Tongue (tissue), 3 donors: ENCODE measurements at places on chromosomes 1 and 21. TPM values are rescaled to one million over a fixed set of nuclear protein-coding genes. Genes with fewer than 3 reads are reported as not detected.
A peak's percentile ranks its signal among the peaks of the same experiment; 100 is the strongest.

Gene AMY2A
- total RNA-seq: not detected

DNA sequence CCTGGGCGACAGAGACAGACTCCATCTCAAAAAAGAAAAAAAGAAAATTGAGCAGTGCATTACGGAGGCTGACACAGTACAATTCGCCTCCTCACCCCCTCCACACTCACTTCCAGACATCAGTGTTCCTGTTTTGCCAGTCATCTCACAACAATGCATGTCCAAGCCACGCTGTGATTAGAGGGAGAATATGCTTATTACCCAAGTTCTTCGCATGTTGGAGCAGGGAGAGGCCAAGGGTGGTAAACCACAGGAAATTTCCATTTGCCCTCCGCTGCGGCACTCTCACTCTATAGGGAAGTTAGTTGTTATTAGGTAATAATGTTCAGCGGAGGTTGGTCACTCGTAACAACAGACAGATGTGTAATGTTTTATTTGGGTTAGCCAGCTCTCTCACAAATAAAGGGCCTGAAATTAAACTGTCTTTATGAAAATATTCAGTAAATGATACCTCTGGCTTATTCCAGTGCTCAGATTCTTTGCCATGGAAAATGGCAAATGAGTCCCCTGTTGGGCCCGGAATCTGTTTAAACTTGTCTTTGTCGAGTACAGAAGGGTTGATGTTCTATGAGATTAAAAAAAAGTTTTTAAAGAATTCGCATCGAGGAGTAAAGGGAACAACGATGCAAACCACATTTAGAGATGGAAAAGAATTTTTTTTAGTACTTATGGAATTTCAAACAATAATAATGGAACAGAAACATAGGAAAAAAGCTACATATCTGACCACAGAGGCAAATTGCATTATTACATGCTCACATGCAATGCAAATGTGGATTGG is 33.1 kb downstream of the KCNJ15 start:
- no peak for DNase-seq

- DNase-seq: no peak
Measured at GRCh38 chr1:203537806-203538464, 44.0 kb downstream of the OPTC start.

DNA sequence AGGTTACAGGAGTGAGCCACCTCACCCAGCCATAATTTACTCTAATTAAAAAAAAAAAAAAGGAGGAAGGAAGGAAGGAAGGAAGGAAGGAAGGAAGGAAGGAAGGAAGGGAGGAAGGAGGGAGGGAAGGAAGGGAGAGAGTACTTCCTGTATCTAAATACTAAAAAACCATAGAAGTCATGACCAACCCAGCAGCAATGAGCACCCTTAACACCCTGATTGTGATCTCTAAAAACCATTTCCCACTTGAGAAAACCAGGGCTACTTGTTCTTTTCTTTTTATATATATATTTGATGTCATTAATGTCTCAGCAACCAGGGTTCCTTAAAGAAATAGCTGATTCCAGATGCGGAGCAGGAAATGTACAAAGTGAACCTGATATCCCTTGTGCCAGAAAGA is 31.2 kb downstream of the ARID4B start:
- no peak for DNase-seq

GRCh38 chr1:93552741-93553455 is 105.0 kb downstream of the FNBP1L start:
- peak; percentile 56 for DNase-seq

Gene KCNJ10
- total RNA-seq: 0.41 TPM

Gene DRAXIN
- total RNA-seq: 0.31 TPM

DNA sequence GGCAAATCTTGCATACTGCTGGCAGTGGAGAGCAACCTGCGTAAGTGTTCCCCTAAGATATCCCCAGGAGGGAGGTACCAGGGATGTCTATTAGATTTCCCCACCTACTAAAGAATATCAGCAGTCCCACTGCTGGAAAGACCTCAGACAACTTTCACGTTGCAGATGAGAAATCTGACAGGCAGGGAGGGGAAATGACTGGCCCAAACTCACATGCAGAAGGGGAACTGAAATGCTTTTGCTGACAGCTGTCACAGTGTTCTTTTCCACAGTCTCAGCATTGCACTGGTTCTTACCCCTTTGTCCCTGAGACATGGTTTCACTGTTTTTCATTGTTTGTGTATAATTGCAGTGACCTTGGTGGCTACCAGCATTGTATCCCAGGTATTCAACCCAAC is 84.8 kb upstream of the ATP1A1 start:
- DNase-seq: no peak

Gene MROH9
- not detected for total RNA-seq

DNA sequence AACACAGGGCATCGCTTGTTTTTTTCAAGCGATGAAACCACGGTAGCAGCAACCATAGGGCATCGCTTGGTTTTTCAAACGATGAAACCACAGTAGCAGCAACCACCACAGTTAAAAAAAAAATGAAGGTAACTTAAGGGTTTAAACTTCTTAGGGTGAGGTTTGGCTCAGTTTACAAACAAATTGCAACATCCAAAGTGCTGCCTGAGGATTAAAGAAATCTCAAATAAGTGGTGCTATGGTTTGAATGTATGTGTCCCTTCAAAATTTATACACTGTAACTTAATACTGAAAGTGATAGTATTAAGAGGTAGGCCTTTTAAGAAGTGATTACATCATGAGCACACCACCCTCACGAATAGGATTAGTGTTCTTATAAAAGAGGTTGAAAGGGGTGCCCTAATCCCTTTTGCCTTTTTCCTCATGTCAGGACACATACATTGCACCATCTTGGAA is 6.4 kb upstream of the GBP5 start:
- no peak for DNase-seq

- no peak for DNase-seq
Measured at GRCh38 chr1:100928128-100928527, 32.2 kb downstream of the SLC30A7 start.

DNA sequence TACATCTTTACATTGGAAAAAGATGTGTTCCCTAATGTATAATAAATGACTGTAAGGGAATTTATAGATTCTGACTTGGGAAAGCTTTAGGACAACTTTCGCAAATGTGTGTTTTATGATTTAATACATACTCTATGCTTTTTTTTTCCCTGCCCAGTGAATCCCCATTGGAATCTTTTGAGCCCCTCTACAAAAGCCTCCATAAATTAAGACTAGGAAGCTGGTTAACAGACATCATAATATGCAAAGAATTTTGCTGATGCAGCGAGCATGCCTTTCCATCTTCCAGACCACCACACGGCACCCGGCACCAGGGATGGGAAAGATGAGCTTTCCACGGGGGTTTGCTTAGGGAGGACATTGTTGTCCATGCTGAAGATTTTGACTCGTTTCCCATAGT is 156.1 kb upstream of the IVNS1ABP start:
- DNase-seq: no peak

DNA sequence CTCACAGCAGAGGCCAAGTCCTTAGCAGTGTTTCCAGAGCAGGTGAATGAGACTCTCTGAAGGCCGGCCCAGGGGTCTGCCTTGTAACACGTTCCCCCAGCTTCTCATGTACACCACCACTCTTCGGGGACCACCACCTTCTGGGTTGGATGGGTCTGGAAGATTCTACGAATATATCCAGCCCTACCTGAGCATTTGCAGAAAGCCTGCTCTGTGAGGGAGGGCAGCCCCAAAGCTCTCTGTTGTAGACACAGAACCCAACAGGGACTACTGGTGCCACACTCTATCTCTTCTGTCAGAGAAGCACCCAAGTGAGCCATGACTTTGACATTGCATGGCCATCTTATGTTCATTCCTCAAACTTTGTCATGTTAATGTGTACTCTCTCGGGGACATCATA is 61.8 kb downstream of the CD247 start:
- no peak for DNase-seq

Gene CD34
- 57.5 TPM for total RNA-seq

- no peak for DNase-seq
Measured at GRCh38 chr1:35297886-35298285, 29.4 kb downstream of the ZMYM4 start.

DNA sequence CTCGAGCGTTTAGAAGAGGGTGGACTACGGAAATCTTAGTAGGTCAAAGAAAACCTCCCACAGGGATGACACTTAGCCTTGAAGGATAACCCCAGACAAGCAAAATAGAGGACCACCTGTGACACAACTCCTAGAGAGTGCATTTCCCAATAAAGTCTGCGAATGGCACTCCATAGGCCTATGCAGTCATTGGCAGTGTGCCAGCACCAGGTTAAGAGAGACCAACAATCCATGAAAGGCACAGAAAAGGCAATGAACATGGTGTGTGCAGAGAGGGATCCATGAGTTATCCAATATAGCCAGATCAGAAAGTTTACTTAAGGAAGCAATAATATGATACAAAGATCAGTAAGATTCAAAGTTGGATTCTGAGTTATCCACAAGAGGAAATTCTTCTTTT is 45.2 kb upstream of the FMO2 start:
- no peak for DNase-seq

DNA sequence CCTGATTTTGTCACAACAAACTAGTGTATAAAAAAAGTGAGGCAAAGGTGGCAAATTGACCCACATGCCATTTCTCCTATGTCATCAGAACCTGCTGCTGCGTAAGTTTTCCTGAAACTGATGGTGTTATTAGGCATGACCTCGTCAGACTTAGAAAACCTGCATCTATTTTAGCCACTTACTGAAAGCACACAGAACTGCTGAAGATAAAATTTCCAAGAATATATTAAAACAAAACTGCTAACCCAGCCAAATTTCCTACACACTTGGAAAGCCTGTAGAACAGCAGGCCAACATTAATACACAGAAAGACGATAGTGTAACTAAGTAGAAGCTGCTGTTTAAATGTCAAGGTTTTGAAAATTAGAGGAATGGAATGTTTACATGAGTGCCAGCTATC is 674.5 kb upstream of the CXADR start:
- DNase-seq: peak; percentile 82

GRCh38 chr1:15287035-15287979 is 40.3 kb downstream of the FHAD1 start:
- no peak for DNase-seq

- DNase-seq: no peak
Measured at GRCh38 chr1:223718850-223719249, 6.5 kb downstream of the CAPN2 start.

Gene ADGRL2
- 142 TPM for total RNA-seq

DNA sequence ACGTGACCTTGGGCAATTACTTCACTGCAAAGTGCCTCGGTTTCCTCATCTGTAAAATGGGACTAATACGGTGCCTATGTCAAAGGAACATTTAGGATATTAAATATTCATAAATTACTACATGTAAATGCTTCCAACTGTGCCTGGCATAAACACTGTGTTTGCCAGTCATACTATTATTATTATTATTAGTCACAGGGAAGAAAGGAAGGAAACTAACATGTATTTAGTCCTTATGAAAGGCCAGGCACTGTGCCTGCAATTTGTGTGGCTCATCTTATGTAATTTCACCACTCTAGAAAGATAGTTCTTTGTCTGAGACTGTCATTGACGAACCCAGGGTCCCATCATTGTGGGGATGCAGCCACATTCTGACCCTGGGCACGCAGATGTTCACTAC is 45.0 kb downstream of the EPHB2 start:
- no peak for DNase-seq

- DNase-seq: no peak
Measured at GRCh38 chr1:178126741-178127185, 32.9 kb downstream of the RASAL2 start.

Gene SHE
- 10.7 TPM for total RNA-seq

Gene ACOT11
- 18.2 TPM for total RNA-seq
